CD8-positive, alpha-beta memory T cell (primary cell): ENCODE measurements at places on chromosomes 7 and 10. TPM values are rescaled to one million over a fixed set of nuclear protein-coding genes. Genes with fewer than 3 reads are reported as not detected.

The SFRP5 gene
- not detected for total RNA-seq

The DNAJB9 gene
- 10.1 TPM for total RNA-seq

The RAPGEF5 gene
- 0.13 TPM for total RNA-seq

The NODAL gene
- not detected for total RNA-seq

The TMEM196 gene
- not detected for total RNA-seq

The HMX2 gene
- total RNA-seq, result not detected

The FBXL13 gene
- 0.66 TPM for total RNA-seq

The FGFR2 gene
- total RNA-seq, result 0.11 TPM

The PRKCQ gene
- 46.7 TPM for total RNA-seq

The EPO gene
- 0.22 TPM for total RNA-seq

The LIPF gene
- not detected for total RNA-seq

The LRRTM3 gene
- total RNA-seq, result not detected

The PRSS37 gene
- total RNA-seq, result not detected

The CTAGE4 gene
- total RNA-seq, result 1.4 TPM

The TDRD1 gene
- total RNA-seq, result 0.13 TPM

The SPDYE16 gene
- total RNA-seq, result 0.42 TPM

The OTUD1 gene
- total RNA-seq, result 6.6 TPM

The NFKB2 gene
- 324 TPM for total RNA-seq

The GBX1 gene
- not detected for total RNA-seq

The IQUB gene
- total RNA-seq, result not detected

The SPACDR gene
- total RNA-seq, result 1.7 TPM

The SCART1 gene
- 1.5 TPM for total RNA-seq

The ARHGAP22 gene
- total RNA-seq, result not detected

The OR2A12 gene
- not detected for total RNA-seq

The DRGX gene
- total RNA-seq, result not detected

The SOSTDC1 gene
- not detected for total RNA-seq

The GPC2 gene
- 1.6 TPM for total RNA-seq

The H2BK1 gene
- not detected for total RNA-seq

The FKBP9 gene
- total RNA-seq, result 0.31 TPM

The ANKRD7 gene
- 0.64 TPM for total RNA-seq

The IL6 gene
- 1.7 TPM for total RNA-seq

The COPS6 gene
- 111 TPM for total RNA-seq

The CCDC172 gene
- total RNA-seq, result not detected

The LDB3 gene
- 0.04 TPM for total RNA-seq

The SCIN gene
- total RNA-seq, result 0.29 TPM

The SHLD2 gene
- 42.9 TPM for total RNA-seq

The ZC3HAV1L gene
- total RNA-seq, result 13.6 TPM

The AGAP9 gene
- 5.1 TPM for total RNA-seq

The CUBN gene
- 0.73 TPM for total RNA-seq

The SPDYE1 gene
- not detected for total RNA-seq

The CAMK2B gene
- 0.90 TPM for total RNA-seq

The ZNF804B gene
- total RNA-seq, result not detected

The OR2A14 gene
- not detected for total RNA-seq

The NPY4R2 gene
- total RNA-seq, result not detected

The GRM3 gene
- not detected for total RNA-seq
